ENCODE measurements at places on chromosomes 6 and 20.

GRCh38 chr6:24788031-24788665 lies 10.6 kb downstream of the ARMH2 start:
- no peak for DNase-seq

- DNase-seq, result peak; percentile 53
Observed at GRCh38 chr6:136550330-136551071, at the start of gene MAP7. Gene MAP7, minus strand, starts transcription at chr6:136550422. Its CDS starts 14 bp downstream, at chr6:136550408.

GRCh38 chr6:155382338-155382685 lies 68.0 kb upstream of the TFB1M start:
- no peak for DNase-seq

GRCh38 chr6:157906537-157907061 lies 75.1 kb upstream of the SYNJ2 start:
- DNase-seq, result no peak

DNA sequence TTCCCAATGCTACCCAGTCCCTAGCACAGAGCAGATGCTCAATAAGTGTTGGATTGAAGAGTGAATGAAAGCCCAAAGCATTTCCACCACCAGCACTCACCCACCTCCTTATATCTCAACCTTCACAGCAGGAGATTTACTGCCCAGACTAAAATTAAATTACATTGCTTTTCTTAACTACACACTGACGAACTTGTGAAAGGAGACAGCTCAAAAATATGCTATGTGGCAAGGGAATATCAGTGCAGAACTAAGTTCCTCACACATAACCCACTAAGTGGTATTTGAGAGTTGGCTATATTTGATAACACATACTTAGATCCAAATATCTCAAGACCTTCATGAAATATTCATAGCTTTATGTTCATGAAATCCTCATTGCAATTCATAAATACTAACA lies 137.7 kb downstream of the FRK start:
- DNase-seq, result no peak

DNA sequence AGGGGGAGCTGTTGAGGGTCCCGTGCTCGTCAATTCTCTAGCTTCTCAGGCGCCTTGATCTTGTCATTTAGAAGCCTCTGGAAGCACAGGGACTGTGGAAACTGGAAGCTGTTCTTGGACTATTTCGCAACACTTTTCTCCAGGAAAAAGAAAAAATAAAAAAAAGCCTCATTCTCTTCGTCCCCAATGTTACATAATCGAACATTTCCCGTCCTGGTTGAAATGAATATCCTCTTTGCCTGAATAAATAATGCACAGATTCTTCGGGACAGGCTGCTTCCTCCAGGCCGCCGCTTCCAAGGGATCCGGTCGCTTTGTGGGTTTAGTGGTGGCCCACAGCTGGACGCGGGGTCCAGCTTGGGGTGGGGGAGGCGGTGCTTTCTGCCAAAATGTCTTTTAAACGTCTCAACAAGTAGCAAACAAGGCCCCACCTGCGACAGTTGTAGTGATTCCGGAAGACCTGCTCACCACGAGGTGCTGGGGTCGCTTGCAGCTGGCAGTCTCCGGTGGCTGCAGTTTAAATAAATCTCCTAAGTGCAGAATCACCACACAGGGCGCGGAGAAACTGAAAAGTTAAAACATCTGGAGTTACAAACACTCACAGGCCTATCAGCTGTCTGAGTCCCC lies 125.9 kb upstream of the ESR1 start:
- no peak for DNase-seq

DNA sequence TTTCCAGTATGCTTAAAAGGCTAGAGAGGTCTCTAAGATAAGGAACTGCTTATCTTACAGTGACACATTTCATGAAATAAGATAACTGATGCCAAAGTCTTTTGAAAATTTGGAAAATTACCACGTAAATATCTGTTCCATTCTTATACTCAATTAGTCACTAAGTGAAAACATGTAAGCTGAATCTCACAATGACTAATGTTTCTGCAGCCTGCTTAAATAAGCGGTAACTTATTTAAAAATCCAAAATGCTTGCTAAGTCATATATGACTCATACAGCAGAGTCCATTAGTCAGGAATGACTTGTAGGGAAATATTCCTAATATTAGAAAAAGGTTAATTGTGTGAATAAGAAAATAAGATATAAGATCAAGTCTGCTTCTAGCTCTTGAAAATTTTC lies 27.8 kb upstream of the LGSN start:
- no peak for DNase-seq

DNA sequence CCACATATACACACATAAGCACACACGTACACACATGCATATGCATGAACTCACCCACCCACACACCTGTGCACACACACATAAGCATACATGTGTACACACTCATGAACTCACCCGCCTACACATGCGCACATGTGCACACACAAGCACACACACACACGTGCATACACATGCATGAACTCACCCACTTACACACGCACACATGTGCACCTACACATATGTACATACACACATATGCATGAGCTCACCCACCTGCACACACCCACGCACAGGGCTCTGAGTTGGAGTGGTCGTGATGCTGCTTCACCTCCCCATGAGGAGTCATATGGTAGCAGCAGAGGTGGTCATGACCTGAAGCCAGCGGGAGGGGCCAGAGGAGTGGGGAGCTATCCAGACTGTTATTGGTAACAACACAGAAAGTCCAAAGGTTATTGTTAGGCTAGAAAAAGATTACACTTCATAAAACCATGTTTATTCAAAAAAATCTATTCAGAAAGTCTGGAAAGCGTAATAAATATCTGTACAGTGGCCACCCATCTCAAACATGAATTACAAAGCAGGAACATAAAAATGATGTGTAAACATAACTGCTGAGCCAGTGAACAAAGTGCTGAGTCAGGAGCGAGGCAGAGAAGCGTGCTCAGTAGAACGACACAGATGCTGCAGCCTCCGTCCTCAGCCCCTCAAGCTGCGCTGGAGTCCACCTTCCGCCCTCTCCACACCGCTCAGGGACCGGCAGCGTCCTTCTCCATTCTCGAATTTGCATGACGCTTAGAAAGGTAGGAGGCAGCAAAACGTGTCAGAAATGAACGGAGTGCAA lies 26.4 kb upstream of the MPC1 start:
- DNase-seq, result no peak

GRCh38 chr6:53861518-53861917 lies 66.7 kb downstream of the LRRC1 start:
- DNase-seq, result no peak

DNA sequence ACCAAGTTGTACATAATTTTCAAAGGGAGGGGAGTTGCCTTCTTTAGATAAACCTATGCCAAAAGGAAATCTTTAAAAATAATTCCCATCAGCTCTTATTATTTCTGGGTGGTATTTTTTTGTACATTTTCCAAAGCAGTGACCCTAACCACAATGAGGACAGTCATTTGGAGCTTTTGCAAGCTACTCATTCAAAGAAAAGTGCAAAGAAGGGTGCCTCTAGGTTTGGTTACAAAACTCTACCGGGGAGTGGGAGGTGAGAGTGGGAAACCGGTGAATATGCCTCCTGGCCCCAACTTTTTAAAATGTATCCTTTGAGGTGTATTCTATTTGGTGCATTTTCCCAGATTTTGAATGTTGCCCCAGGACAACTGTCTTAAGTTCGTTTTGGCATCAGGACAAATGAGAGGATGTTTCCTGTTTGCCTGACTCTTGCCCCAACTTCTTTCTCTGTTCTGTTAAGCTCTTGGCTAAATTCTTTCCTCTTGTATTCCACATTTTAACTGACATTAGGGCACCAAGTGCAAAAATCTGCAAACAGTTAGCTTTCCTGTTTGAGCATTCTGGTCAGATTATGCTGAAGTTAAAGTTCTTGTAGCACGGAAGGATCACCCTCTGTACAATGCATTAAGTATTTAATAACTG lies 78.9 kb downstream of the SLX4IP start:
- DNase-seq, result no peak

- no peak for DNase-seq
Observed at GRCh38 chr6:9537381-9537780, 877.5 kb downstream of the TFAP2A start.

DNA sequence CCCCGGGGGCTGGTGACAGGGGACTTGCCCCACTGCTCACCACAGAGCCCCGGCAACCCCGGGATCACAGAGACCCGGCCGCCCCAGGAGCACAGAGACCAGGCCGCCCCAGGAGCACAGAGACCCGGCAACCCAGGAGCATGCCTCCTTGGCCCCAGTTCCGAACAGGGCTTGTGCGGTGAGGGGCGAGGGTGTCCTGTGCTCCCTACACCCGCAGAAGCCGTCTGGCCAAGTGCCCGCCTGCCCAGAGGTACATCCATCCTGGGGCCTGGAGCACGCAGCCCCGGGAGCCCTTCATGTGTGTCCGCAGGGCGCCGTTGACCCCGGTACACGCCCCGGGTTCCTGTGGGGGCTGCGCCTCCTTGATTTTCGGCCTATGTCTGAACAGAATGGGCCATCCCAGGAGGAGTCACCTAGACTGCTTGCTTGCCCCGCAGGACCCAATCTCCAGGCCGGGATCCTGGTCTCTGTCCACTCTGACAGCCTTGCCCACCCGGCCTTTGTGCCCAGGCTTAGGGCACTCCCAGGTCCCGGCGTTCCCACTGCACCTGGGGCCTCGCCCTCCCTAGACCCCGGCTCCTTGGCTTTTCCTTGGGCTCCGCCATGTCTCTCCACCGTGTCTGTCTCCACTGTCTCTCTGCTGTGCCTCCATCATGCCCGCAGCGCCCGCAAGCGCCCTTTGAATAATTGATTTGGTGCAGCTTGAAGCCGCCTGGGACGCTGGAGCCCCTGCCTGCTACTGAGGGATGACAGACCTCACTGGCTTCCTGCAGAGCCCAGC lies 219.8 kb downstream of the ERMARD start:
- no peak for DNase-seq

DNA sequence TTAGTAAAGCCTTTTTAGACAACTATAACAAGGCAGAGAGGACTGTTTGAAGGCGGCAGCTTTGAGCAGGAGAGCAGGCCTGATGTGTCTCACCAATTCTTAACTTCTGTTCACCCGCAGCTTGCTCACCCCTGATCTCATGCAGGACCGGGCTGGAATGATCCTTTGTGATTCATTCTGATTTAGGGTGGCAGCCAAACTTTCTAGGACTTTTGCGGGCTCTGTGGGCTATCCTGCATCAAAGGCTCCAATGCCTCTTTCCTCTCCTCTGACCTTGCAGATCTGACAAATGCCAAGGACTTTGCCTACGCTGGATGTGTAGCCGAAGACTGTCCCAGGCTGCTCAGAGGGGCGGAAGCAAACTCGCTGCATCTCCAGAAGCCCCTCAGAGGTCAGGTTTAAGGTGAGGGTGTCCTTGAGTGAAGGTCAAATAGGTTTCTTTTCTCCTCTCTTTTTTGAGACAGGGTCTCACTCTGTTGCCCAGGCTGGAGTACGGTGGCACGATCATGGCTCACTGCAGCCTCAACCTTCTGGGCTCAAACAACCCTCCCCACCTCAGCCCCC lies 72.3 kb downstream of the VEGFA start:
- DNase-seq, result no peak

DNA sequence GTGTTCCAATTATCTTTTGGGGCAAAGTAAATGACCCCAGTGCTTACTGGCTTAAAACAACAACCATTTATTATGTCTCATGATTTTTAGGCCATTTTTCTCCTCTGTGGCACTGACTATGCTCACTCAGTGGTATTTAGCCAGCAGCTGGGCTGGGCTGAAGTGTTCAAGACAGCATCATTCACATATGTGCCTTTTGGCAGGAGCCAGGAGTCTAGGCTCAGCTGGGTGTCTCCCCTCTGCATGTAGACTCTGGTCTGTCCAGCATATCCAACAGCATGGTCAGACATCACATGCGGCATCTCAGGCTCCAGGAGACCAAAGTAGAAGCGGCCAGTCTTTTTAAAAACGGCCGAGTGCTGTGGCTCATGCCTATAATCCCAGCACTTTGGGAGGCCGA lies 120.3 kb upstream of the TOP1 start:
- no peak for DNase-seq

DNA sequence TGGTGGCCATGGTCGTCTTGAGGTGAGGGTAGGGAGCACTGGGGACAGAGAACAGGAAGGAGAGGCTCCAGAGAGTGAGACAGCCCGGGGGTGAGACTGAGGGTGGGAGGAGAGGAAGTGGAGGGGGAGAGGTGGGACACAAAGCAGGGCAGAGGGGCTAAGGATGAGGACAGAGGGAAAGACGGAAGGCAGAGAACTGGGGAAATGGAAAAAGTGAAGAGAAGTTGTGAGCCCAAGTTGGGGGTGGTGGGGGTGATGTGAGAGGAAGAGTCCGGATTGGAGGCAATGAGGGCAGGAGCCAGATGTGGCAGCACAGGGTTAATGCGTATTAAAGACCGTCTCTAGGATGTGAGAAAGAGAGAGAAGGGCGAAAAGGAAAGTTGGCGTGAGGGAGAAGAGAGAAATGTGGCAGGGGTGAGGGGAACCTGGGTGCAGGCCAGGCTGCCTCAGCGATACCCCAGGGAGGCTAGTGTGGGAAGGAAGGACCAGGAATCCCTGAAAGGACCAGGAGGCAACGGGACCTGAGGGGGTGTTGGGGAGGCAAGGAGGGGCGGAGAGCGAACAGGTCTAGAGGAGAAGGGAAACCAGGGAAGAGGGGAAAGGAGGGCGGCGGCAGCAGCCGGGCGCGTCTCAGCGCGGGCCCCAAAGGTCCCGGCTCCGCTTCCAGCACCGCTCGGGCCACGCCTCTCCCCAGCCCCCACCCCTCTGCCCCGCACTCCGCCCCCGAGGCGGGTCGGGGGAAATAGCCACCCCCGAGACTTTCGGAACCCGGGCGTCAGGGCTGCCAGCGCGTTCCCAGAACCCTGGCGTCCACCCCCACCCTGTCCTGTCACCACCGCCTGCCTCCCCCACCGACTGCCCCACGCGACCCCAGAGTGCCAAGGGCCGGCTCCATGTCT lies at the start of gene PPP1R18:
Gene PPP1R18 (minus strand): TSS at position 637 of the 899 bp plus-strand sequence. CDS start 627 bp downstream, at position 10.
- peak; percentile 56 for DNase-seq

DNA sequence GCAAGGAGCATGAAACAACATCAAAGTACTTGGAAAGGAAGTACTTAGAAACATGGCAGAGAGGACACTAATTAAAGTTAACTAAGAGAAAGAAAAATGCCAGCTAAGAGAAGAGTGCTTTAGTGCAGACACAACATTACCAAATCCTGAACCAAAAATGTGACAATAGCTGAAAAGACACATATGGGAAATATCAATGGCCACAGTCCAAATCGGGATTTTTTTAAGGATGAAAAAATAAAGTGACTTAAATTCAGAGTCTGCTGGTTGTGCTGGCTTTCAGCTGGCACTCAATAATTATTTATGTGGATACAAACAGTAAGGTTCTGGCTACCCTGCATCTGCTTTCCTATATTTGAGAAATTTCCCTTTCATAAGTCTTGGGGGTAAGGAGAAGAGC lies 12.6 kb upstream of the DST start:
- no peak for DNase-seq

GRCh38 chr20:18815194-18815942 lies 1.8 kb downstream of the SCP2D1 start:
- DNase-seq, result no peak

DNA sequence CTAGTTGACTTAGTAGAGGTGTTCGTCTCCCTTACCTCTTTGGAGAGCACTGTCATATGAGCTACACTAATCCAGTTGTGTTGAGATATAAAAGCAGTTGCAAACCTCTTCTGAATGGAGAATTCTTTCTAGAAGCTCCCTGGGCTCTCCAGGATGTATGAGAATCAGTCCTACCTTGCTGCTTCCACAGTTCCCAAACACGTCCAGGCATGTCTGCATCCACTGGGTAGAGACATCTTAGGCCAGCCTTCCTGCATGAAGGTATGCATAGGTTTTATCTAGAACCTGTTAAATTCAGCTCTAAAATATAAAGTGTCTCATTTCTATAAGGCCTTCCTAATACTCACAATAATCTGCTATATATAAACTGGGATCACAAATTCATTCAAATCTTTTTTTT lies 297.7 kb downstream of the CDC5L start:
- no peak for DNase-seq

All from stimulated activated CD4-positive, alpha-beta T cell treated with anti-CD3 and anti-CD28 coated beads, TNF-alpha, amount 100 ng/mL, for 1 hour (primary cell).